ENCODE measurements at places on chromosomes 1 and 21. TPM values are rescaled to one million over a fixed set of nuclear protein-coding genes. Genes with fewer than 3 reads are reported as not detected.

DNA sequence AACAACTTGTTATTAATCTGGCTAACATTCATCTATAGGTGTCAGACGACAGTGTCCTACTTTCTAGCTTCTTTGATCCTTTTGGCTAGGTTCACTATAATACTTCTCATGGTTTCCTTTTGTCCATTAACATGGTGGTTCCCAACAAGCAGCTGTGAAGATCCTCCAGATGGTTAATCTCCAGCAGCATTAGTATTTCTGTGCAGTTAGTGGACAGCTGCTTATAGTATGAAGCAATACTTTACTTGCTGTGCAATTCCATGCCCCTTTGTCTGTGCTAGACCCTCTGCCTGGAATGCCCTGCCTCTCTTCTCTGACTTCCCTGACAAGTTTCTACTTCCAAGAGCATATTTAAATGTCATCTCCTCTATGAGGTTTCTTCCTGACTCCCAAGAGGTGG is 41.7 kb upstream of the ARHGAP29 start:
- DNase-seq, result no peak

GRCh38 chr1:10561955-10562354 is 87.2 kb downstream of the PEX14 start:
- peak; percentile 36 for DNase-seq

GRCh38 chr1:201721082-201722049 is 107.6 kb upstream of the IPO9 start:
- no peak for DNase-seq

- no peak for DNase-seq
Observed at GRCh38 chr1:198187973-198188588, 31.3 kb downstream of the NEK7 start.

DNA sequence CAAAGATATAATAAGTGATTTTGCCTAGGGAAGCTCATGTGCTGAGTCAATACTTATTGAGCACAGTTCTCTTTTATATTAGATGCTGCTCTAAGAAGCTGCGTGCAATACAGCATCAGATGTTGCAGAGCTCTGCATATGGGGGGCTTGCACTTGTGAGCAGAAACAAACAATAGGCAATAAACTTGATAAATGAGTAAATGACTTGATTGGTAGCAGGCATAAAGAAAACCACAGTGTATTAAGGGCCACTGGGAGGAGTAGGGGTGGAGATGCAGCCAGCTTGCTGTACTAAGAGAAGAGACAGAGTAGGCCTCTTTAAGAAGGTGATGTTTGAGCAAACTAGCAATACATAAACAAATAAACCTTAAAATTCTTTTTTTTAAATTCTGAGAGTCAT is 598.5 kb upstream of the ADAMTS5 start:
- DNase-seq, result no peak

DNA sequence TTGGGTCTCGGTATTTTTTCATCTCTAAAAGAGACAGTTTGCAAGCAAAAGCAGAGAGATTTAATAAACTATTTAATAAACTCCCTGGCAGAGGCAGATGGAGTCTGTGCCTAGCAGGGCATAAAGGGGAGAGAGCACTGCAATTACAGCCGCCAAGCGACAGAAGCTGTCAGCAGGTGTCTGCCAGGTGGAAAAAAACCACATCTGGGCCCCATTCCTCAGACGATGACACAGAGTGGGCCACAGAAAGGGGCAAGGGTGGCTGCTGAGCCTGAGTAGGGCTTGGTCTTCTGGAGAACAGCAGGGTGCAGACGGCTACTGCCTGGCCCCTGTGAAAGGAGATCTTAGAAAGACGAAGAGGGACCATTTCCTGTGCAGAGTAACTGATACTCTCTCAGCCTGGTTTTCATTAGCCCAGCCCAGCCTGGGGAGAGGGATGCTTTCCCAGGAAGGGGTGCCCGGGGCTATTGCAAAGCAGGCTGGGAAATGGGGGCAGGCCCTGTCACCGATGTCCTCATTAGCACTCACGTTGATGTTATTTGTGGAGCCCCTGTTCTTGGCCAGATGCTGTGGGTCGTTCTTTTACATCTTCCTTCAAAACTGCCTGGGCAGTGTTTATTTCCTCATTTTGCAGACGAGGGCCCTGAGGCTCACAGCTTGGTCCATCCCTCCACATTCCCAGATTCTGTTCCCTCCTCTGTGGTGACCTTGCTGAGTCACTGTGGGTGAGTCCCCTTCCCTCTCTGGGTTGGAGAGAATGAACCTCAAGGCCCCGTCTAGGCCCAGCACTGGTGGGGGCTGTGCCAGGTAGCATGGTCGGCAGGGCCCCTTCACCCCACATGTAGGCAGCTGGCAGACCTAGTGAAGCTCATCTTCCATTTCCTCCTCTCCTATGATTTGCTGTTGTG is 472.7 kb downstream of the PTPRU start:
- no peak for DNase-seq

Gene RAP1GAP
- total RNA-seq, result 1.7 TPM

DNA sequence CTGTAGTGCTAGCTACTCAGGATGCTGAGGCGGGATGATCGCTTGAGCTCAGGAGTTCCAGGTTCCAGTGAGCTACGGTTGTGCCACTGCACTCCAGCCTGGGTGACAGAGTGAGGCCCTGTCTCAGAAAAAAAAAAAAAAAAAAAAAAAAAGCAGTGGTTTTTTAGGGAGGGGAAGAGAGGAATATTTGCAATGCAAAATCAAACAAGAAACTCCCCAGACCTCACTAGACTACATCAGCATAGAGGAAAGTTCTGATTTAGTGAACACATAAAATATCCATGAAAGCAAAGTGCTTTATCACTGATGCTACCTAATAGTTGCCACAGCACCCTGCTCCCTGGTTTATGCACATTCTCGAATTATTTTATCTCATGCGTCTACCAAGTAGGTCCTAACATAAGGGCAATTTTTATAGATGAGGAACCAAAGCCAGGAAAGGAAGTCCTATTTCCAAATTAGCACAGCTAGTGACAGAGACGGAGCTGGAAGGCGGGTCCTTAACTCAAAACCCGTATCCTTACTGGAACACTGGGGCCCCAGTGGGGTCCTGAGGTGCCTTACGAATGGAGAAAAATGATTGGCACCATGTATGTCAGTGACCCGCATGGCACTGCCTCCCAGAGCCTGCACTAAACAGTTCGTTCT is 50.7 kb upstream of the GPR157 start:
- DNase-seq, result no peak

GRCh38 chr1:69657971-69658370 is 90.2 kb downstream of the LRRC7 start:
- DNase-seq, result no peak

Gene DISP1
- total RNA-seq, result 0.81 TPM

Gene PSEN2
- 4.5 TPM for total RNA-seq

DNA sequence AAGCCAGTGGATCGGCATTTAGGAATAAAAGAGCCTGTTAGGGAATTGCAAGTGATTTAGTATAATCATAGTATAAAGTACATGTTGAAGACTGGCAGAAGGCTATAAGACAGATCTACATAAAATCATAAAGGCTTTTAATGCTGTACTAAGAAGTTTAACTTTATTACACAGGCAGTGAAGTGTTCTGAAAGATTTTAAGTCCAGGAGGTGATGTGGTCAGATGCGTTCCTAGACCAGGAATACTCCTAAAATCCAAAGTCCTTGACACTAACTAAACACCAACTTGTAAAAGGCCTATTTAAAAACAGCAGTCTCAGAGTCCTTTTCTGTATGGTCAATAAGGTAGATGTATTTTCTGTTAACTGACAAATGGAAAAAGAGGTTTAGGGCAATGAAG is 57.0 kb downstream of the KIFAP3 start:
- no peak for DNase-seq

- DNase-seq, result no peak
Observed at GRCh38 chr1:150550222-150551050, 1.2 kb downstream of the ADAMTSL4 start.

DNA sequence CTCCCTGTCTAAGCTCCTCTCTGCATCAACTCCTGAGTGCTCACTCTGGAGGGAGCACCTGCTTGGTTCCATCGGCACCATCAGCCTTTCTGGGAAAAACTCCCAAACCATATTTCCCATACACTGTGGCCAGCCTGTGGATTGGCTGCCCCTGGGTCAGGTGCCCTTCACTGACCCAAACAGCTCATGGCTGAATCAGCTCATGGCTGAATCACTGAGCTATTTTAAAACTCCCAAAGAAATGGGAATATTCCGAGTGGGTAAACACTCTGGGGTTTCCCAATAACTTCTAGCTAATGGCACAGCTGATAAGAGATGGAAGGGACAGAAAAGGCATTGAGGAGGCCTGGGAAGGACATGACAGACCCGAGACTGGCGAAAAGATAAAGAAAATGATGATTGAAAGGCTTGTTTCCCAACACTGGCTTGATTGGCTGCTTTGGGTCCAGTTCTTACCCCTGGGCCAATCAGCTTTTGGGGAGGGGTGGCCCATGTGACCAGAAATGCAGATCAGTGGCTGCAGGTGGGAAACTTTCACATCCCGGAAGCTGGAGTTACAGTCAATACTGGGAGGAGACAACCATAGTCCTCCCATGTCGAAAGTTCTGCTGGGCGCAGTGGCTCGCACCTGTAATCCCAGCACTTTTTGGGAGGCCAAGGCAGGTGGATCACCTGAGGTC is 37.3 kb upstream of the KAZN start:
- no peak for DNase-seq

- no peak for DNase-seq
Observed at GRCh38 chr1:87539147-87539546, 210.5 kb downstream of the LMO4 start.

GRCh38 chr21:41970751-41971653 is 17.2 kb upstream of the C2CD2 start:
- no peak for DNase-seq

Gene KCNN3
- 0.14 TPM for total RNA-seq

Gene AXDND1
- total RNA-seq, result 0.51 TPM

Gene PLEKHN1
- total RNA-seq, result 6.0 TPM

DNA sequence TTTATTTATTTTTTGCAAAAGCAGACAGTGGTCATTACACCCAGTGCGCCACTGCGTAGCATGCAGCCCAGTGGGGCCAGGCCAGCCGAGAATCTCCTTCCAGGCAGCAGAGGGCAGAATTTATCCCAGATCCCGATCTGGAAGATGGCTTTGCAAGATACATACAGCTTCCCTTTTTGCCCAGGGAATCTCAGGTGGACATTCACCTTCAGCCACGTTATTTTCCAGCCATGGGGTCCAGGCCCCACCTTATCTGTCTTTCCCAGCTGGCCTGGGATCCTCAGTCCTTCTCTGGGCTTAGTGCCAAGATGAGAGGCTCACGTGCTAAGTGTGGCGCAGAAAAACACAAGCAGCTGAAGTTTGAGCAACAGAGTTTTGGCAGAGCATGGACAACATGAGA is 123.6 kb downstream of the AJAP1 start:
- DNase-seq, result no peak

GRCh38 chr1:115727706-115728249 is 40.7 kb downstream of the CASQ2 start:
- DNase-seq, result no peak

- DNase-seq, result no peak
Observed at GRCh38 chr21:45202344-45202743, 85.4 kb downstream of the POFUT2 start.

Gene ST6GALNAC5
- total RNA-seq, result not detected

Gene LHX8
- not detected for total RNA-seq

DNA sequence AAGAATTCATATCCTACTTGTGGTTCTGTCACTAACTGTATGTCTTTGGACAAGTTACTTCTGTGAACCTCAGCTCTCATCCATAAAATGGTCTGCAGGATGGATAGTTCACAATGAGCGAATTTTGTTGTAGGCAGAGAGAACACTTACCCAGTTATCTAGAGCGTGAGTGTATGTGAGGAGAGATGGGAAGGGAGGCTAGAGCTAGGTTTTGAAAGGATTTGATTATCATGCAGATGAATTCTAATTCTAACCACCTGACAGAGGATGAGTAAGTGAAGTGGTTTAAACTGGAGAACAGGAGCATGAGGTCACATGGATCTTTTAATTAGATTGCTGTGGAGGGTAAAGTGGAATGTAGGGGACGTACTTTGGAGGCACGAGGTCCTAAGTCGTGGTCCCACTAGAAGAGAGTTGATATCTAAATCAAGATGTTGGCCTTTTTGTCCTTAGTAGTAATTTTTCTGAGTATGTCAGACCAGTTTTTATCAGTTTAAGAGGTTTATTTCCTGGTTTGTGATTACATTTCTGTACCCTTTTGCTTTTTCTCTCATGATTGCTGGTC is 5.0 kb downstream of the SUCO start:
- no peak for DNase-seq

DNA sequence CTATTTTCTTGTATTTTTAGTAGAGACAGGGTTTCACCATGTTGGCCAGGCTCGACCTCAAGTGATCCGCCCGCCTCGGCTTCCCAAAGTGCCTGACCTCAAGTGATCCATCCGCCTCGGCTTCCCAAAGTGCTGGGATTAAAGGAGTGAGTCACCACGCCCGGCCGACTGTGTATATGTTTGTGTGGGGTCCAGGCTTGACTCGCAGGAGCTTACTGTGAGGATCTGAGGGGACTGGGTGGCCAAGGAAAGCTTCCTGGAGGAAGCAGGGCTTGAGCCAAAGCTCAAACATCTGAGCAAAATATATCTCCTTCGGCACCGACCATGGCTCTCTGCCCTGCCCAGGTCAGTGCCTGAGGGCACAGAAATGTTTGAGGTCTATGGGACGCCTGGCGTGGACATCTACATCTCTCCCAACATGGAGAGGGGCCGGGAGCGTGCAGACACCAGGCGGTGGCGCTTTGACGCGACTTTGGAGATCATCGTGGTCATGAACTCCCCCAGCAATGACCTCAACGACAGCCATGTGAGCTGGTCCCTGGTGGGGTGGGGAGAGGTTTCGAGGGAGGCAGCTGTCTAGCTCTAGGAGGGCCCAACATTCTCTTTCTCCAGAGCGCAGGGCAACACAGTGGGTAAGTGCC is 10.5 kb downstream of the PADI3 start:
- DNase-seq, result no peak

- DNase-seq, result no peak
Observed at GRCh38 chr1:203914292-203914691, 52.9 kb downstream of the SNRPE start.

DNA sequence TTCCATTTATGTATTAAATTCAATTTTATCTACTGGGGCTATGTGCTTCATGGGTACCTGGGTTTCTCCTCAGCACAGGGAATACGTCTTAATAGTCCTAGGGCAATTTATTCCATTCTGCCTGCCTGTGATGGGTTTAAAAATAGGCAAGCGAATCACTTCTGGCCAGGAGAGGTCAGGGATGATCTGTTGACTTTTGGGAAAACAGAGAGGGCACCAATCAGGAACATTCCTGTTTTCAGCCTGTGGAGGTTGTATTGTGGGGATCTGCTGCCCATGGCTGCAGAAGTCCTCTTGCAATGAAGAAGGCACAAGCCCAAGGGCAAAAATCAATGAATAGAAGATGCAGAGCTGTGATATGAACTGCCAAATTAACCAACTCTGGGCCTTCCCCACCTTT is 303.1 kb downstream of the CTH start:
- no peak for DNase-seq

Gene LCE3D
- not detected for total RNA-seq

Gene CCDC185
- not detected for total RNA-seq

Gene CD101
- 0.19 TPM for total RNA-seq

- no peak for DNase-seq
Observed at GRCh38 chr1:48882020-48882419, 105.3 kb upstream of the BEND5 start.
